ENCODE measurements at places on chromosomes 4 and X.

- no peak for DNase-seq
Observed at GRCh38 chrX:16664626-16665025, 14.7 kb downstream of the S100G start.

GRCh38 chrX:72304877-72305276 lies 837 bp downstream of the CITED1 start:
- no peak for DNase-seq

GRCh38 chr4:155681886-155682285 lies 15.2 kb downstream of the GUCY1A1 start:
- no peak for DNase-seq

GRCh38 chr4:155433636-155434360 lies 57.0 kb upstream of the MAP9 start:
- no peak for DNase-seq

DNA sequence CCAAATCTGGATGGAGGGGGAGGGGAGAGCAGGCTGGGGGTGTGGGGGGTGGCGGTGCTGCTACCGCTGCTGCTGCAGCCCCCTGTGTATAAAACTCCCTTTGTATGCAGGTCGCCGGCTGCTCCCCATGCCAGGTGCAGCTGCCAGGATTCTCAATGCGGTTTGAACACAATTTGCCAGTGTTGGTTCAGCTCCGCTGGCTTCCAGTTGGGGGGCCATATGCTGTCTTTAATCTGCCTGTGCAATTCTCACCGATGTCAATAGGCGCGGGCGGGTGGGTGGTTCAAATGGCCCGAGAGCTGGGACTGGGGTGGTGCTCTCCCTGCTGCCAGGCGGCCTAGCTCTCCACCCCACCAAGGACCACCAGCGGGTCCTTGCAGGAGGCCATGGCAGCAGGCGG lies 257.6 kb downstream of the BCOR start:
- DNase-seq: no peak

GRCh38 chrX:77446908-77447652 lies at the start of gene FGF16:
FGF16 (plus strand) TSS chrX:77447389; CDS start chrX:77447675, 286 bp downstream.
- DNase-seq: no peak

GRCh38 chr4:39712819-39713607 lies 15.1 kb downstream of the UBE2K start:
- no peak for DNase-seq

GRCh38 chr4:128315756-128316520 lies 28.3 kb upstream of the PGRMC2 start:
- DNase-seq: no peak

DNA sequence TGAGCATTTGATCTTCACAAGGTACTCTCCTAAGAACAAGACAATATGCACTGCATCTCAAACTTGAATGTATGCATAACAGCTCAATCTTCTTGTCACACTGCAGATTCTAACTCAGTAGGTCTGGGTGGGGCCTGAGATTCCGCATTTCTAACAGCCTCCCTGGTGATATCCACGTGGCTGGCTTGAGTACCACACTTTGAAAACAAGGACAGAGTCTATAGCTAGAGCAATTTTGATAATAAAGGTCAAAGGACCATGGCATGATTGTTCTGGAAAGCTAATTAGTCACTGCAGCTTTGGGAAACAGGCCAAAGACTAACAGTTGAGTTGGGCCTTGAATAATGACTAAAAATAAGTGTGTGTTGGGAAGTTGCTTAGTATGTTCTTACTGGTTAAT lies 213.3 kb downstream of the GBA3 start:
- no peak for DNase-seq

GRCh38 chr4:144627663-144628076 lies 18.3 kb upstream of the HHIP start:
- no peak for DNase-seq

DNA sequence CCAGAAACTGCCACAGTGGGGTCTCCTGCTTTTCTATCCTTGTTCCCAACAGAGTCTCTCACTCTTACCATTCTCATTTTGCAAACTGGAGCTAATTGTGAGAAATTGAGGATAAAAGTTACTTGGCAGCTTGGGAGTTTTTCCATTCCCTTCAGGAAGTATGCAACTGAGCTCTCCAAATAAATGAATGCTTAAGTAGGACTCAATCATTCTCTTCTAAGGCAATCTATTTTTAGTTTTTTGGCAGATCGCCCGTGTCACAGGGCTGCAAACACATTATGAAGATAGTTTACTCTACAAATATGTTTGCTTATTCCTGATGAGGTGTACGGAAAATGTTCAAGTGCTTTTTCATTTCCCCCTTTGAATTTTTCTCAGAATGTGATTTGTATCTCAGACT lies 5.3 kb downstream of the ASB11 start:
- no peak for DNase-seq

DNA sequence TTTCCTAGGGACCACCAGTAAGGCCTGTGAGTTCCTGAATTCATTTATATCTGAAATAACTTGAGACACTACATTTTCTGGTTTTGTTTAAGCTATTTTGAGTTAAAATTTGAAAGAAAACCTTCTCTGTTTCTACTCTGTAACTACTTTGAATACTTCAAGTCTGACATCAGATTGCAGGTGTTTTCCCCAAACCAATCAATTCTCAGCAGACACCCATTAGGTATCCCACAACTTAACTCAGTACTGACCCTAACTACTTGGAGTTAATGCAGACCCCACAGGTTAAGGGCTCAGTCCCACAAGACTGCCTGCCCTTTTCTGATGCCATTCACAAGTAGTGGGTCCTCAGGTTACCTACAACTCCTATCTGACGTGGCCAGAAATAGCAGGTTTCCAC lies 1100.0 kb upstream of the SLIT2 start:
- DNase-seq: no peak

- no peak for DNase-seq
Observed at GRCh38 chr4:168212656-168213055, 105.9 kb downstream of the DDX60 start.

GRCh38 chrX:85004255-85004654 lies 578 bp downstream of the APOOL start:
- no peak for DNase-seq

GRCh38 chrX:21151051-21151450 lies 223.2 kb upstream of the CNKSR2 start:
- no peak for DNase-seq

- no peak for DNase-seq
Observed at GRCh38 chr4:152436384-152436783, 99.5 kb downstream of the FBXW7 start.

GRCh38 chr4:86848136-86848535 lies 1.0 kb downstream of the SLC10A6 start:
- no peak for DNase-seq

- DNase-seq: no peak
Observed at GRCh38 chrX:69133921-69134542, 31.2 kb downstream of the PJA1 start.

GRCh38 chrX:28311466-28311865 lies 275.8 kb upstream of the IL1RAPL1 start:
- no peak for DNase-seq

DNA sequence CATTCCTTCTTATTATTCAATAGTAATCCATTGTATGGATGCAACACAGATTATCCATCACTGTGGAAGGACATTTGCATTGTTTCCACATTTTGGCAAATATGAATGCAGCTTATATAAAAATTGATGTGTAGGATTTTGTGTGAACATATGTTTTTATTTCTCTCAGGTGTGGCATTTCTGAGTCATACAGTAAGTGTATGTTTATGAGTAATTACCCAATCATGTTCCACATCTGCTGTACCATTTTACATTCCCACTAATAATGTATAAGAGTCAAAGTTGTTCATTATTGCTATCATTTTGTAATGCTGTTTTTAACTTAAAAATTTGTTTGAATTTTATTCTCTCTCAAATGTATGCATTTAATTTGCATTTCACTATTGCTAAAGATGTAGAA lies 25.5 kb downstream of the MAGEA4 start:
- DNase-seq: no peak

DNA sequence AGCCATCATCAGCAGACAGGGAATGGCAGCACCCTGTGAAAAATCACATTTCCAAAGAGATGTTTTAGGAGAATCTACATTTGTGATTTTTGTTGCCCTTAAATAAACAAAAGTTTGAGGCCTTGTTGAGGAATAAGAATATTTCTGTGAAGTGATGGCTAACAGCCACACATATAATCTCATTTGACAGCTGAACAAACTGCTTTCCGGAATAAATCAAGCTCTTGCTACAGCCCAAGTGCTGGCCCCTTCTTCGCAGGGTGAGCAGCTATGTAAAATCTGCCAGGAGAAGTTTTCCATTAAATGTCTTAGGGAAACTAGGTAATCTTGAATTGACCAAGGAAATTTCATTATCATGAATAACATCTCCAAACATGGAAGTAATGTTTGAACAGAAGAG lies 106.4 kb upstream of the GPM6B start:
- DNase-seq: no peak

DNA sequence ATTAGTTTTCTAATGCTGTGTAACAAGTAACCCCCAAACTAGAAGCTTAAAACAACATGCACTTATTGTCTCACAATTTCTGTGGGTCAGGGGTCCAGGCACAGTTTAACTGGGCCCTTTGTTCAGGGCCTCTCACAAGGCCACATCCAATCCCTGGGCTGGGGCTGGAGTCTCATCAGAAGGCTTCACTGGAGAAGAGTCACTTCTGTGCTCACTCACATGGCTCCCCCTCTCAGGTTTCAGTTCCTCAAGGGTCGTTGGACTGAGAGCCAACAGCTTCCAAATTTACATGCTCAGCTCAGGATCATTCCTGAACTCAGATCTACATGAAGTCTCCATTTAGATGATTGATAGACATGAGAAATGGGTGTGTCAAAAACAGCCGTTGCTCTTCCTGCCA lies 77.1 kb downstream of the EVC start:
- DNase-seq: no peak

DNA sequence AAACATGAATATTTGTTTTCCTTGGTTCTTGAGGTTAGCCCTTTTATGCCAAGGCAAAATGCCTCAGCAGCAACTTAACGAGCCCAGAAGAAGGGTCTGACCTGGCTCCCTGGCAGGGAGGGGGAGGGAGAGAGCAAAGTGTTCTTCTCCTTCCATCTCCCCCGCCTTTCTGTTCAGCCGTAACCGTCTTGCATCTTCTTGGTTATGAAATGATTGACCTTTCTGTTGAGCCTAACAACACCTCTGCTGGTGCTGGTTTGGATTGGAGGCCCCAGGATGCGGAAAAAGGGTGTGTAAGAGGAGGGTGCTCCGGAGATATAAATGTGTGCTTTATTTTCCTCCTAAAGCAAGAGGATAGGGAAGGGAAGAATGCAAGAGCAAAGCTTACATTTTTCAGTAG lies 44.7 kb downstream of the PTTG2 start:
- DNase-seq: no peak

DNA sequence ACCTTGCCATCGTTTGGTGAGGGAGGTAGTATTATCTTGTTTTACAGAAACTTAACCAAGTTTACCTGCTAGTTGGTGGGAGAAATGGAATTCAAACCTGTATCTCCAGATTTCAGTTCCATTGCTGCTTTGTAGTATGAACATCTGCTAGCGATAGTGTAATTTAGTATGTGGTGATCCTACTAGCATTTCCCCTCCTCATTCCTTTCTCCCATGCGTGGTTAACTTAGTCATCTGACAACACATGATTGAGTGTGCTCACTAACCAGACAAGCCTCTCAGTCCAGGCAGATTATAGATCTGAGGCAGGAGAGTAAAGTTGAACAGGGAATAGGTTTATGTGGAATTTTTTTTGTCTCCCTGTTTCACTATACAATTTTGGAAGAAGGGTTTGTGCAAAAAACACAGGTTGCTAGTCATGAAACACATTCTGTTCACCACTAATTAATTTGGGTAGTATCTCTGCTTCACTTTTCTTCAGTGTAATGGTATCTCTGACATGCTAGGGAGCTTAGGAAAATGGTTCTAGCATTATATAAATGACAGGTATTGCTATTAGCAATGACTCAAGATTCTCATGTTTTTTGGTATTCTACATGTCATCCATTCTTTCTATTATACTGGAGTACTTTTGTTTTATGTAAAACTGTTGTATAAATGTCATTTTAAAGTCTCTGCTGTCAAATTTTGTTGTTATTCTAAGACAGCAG lies 21.7 kb downstream of the RBPJ start:
- DNase-seq: no peak

GRCh38 chrX:39808471-39808917 lies 289.3 kb downstream of the BCOR start:
- no peak for DNase-seq

DNA sequence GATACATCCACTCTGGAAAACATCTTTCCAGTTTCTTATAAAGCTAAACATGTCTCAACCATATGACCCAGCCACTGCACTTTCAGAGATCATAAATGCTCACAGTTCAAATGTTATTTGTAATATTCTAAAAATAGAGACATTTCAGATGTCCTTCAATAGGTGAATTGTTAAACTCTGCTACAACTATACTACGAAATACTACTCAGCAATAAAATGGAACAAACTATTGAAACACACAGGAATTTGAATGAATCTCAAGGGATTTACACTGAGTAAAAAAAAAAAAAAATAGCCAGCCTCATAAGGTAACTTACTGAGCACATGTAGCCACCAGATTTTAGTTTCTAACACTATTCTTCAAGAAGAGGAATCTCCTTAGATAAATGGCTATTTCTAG lies 253.9 kb downstream of the PCDH18 start:
- DNase-seq: no peak

DNA sequence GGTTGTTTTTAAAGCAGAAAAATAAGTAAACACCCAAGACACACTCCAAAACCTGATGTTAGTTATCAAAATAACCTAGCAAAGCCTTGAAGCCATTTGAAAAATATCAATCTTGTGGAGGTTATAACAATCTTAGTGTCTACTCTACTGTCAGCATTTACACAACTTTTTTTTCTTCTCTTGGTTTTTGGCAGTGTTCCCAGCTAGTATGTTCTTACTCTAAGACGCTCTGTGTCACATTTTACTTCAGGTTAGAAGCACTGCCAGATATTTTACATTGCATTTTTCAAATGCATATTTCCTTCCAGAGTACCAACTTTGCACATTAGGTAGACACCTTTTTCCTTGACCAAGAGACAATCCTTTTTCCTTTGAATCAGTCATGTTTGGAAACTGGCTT lies 114.0 kb upstream of the INPP4B start:
- DNase-seq: no peak
